Transverse colon (tissue), 4 donors: ENCODE measurements at places on chromosomes 3 and 15. TPM values are rescaled to one million over a fixed set of nuclear protein-coding genes. Genes with fewer than 3 reads are reported as not detected.

DNA sequence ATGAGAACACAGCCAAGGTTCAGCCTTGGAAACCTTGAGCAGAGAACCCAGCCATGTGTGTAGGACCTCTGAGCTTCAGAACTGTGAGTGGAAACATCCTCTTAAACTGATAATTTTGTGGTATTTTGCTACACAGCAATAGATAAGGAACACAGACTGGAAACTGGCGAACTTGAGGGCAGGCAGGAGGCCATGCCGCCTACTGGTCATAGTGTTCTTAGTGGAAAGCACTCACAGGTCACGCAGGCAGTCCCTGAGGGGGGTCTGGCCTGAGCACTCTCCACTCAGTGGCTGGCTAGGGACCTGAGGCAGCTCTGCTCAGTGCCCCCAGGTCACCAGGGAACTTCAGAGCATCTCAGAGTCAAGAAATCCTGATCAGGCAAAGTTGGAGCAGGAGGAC is 9.7 kb upstream of the XIRP1 start:
- no peak for DNase-seq
- no peaks in the 10 kb centered on the region for H3K27me3 ChIP-seq
- no peaks in the 10 kb centered on the region for H3K36me3 ChIP-seq

DNA sequence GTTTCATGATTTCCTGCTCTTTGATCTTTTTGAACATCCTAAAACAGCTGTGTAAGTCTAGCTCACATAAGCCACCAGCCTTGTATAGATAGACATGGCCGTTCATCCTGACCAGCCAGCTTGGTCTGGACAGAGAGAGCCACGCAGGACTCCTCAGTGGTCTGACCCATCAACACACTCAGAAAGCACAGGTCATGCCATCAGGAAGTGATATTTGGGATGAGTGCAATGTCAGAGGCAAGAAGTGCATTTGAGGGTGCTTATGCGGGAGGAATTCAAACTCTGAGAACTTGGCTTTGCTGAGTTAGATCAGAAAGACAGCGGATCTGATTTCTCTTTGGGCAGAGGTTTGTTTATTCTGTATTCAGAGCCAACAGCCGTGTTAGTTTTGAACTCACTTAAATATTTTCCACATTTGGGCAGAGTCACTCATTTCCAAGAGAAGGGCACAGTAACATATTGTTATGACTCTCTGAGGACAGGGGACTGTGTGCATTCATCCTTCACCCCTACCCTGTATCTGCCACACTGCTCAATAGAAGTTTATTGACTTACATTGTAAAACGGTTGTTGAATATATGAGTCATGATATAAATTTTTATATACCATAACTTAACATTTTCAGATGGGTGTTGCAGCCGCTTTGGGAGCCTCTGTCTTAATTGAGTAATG is 225.3 kb upstream of the LYSMD4 start:
- peaks cover 11% of the 10 kb centered on the region for H3K27me3 ChIP-seq
- no peak overlapping the region for H3K27ac ChIP-seq
- no peak for DNase-seq
- no peaks in the 10 kb centered on the region for H3K36me3 ChIP-seq

- H3K27me3 ChIP-seq: no peaks in the 10 kb centered on the region
- H3K27ac ChIP-seq: no peak overlapping the region
Observed at GRCh38 chr15:99052205-99052604, 44.6 kb upstream of the PGPEP1L start.

DNA sequence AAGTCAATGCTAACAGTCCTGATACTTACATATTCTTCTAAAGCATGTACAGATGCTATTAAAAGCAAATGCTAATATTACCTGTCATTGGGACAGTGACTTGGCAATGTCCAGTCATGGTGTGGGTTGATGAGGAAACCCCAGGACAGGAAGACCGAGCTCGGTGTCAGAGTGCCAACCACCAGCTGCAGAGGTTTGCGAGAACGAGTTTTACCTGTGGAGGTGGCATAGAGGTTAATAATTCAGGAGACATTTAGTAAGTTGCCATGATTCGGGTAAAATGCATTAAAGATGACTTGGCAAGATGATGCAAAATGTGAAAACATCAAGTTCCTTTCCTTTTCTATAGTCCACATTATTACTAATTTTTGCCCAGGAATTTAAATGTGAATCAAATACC is 94.5 kb downstream of the ABI3BP start:
- H3K27ac ChIP-seq: no peak overlapping the region
- no peaks in the 10 kb centered on the region for H3K4me1 ChIP-seq
- no peaks in the 10 kb centered on the region for H3K36me3 ChIP-seq
- H3K27me3 ChIP-seq: no peaks in the 10 kb centered on the region

GRCh38 chr3:172177046-172177445 is 137.7 kb downstream of the FNDC3B start:
- H3K27ac ChIP-seq: no peak overlapping the region
- DNase-seq: no peak
- H3K4me3 ChIP-seq: no peak overlapping the region
- peaks cover 33% of the 10 kb centered on the region for H3K4me1 ChIP-seq

DNA sequence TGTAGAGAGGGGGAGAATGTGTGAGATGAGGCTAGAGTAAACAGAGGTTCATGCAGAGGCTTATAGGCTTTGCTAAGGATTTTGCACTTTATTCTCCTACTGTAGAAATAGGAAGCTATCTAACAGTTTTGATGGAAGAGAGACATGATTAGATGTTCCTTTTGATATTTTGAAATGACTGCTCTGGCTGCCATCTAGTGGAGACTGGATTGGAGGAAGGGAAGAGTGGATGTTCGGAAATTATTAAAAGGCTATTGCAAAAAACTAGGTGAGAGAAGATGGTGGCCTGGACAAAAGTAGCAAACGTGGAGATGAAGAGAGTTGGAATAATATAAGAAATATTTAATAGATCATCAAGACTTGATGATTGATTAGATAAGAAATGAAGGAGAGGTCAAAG is 42.2 kb downstream of the SYN2 start:
- no peaks in the 10 kb centered on the region for H3K36me3 ChIP-seq
- H3K4me3 ChIP-seq: no peak overlapping the region
- no peak for DNase-seq
- H3K4me1 ChIP-seq: no peaks in the 10 kb centered on the region
- H3K27ac ChIP-seq: no peak overlapping the region
- peaks cover 10% of the 10 kb centered on the region for H3K27me3 ChIP-seq

The PLA2G4D gene
- not detected for total RNA-seq
